Stimulated activated CD4-positive, alpha-beta T cell treated with anti-CD3 and anti-CD28 coated beads, Interleukin-12 subunit alpha, Interleukin-12 subunit beta, amount 100 ng/mL, for 24 hours (primary cell): ENCODE measurements at places on chromosomes 4 and X.

GRCh38 chrX:18575744-18576143, 96.2 kb downstream of the RS1 start:
- DNase-seq = no peak

GRCh38 chr4:53314252-53314651, 51.6 kb downstream of the SCFD2 start:
- DNase-seq = no peak

GRCh38 chr4:25908491-25908901, 5.5 kb upstream of the SMIM20 start:
- no peak for DNase-seq

DNA sequence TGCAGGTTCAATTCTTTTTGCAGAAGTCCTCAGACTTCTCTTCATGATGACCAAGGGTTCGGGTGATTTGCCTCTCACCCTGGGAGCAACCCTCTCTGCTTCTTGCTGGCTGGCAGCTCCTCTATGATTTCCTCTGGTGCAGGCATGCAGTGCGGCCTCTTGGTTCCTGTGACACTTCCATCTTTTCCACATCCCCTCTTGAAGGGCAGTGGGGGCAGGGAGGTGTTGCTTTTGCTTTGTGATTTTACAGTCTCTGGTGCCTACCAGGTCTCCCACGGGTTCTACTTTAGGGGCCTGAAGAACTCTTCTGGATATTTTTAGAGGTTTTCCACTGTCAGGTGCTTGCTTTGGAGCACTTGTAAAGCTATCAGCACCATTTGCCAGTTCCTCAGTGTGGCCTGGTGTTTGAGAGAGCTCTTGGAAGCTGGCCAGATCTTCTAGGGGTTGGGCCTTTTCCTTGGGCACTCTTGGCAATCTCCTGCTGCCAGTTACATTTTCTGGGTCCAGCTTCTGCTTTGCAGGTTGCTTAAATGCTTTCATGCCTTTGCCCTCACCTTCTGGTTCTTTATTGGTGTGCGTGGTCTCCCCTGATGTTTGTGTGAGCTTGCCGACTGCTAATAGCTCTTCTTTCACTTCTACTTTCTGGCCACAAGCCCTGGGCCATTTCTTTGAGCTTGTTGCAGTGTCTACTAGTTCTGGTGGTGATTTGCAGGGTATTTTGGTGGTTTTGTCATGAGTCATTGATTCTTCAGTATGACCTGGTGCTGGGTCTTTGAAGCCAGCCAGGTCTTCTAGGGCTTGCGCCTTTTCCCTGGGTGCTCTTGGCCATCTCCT, 11.5 kb upstream of the CHST7 start:
- DNase-seq = no peak

DNA sequence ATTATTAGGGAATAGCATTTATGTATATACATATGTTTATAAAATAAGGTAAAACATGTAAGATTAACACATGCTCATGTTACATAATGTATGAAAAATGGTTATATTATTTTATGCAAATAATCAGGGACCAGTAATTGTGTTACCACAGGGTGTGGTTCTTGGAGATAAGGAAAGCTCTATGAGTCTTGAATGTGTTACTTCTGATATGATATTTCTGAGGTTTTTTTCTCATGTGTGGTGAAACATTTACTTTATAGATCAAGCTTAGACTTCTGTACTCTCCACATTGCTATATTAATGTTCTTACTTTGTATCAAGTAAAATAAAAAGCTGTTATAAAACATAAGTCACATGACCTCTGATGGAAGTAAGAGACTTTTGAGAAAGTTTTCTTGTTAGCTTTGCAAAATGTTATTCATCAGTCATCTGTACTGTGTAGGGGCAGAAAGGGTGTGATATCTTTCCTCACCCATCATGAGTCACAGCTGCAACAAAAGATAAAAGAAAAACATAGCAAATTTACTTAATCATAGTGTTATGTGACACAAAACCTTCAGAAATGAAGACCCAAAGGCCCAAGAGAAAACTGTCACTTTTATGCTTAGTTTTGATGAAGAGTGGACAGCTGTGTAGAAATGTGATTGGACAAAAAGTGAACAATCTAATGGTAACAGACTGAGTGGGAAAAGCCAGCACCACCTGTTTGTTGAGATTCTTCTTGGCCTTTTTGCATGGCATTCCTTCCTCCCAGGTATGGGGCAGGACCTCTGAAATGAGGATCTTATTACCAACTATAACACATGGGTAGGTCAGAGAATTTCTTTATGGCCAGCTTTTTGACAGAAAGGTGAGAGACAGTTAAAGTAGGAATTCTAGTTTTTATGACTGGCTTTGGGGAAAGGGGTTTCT, 632.3 kb downstream of the PDHA2 start:
- no peak for DNase-seq

- DNase-seq = no peak
Observed at GRCh38 chr4:40579983-40580382, 49.7 kb downstream of the RBM47 start.

DNA sequence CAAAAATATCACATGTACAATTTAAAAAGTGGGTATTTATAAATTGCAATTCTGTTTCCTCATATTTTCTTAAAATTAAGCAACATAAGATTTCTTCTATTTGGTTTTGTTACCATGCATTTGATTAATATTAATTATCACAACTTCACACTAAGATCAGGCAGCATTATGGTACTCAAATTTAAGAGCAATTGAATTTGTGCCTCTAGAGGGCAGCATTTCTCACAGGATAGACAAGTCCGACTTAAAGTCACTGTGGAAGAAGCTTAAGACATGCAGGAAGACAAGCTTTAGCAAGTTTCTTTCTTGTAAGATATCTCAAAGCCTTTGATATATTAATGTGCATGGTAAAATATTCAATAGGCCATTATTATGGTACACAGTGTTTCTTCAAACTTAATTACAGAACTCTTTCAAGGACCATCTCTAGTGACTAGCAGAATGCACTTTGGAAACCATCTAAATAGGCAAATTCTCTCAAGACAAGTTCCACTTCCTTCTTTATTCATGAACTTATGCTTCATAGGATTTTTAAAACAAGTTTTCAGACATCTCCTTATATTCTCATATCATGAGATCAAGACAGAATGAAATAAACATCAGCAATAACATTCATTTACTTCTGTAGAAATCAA, 35.0 kb downstream of the FBXW7 start:
- DNase-seq = no peak
